ENCODE measurements at places on chromosomes 12 and 14. TPM values are rescaled to one million over a fixed set of nuclear protein-coding genes. Genes with fewer than 3 reads are reported as not detected.

OAS2 gene
- 1.8 TPM for polyA plus RNA-seq

TIMM9 gene
- 84.4 TPM for polyA plus RNA-seq

DNA sequence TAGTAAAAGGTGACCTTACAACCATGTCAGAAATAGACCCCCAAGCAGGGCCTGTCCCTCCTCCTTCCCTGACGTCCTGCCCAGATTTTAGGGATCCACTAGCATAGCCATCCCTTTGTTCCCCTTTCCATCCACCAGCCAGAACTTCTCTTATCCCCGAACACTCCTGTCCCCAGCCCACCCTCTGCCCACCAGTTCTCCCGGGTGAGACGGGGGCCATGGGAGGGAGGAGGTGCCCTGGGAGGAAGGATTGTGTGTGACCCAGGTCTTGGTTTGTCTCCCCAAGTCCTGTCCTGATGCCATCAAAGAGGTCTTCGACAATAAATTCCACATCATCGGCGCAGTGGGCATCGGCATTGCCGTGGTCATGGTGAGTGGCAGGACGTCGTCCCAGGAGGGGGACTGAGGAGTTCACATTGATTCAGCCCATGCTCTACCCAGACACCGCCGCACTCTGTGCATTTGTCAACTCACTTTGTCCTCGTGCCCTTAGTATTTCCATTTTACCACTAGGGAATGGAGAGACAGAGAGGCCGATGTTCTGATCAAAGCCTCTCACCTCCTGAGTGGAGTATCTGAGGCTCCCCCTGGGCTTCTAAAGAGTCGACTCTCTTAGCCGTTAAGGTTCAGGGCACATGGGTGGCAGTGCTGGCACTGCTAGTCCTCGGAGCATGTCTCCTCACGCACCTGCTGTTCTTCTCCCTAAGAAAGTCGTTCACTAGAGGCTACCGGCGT is 35.9 kb downstream of the CD9 start:
- DNase-seq = no peak

DNA sequence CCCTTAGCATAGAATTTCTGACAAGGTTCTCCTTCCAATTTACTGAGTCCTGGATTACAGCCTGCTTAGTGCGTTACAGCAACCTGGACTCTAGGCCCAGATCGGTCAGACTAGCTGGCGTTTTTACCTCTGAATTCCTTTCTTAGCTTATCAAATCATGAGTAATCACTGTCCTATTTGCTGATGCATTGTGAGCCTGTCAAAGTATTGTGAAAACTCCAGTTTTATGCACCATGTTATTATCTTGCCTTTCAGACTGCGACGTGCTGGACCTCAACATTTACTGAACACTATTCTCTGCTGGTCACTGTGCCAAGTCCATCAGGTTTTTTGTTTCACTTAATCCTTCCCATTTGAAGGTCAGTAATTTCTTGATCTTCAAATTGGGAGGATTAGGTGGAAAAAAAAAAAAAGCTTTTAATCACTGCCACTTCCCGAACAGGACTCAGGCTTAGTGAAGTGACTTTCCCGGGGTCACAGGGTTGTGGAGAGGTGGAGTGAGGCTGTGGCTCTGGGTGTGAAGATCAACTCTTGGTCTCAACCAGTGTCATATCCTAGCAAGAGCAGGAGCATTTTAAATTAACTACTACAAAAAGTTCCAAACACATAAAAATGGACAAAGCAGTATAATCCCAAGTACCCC is 31.2 kb downstream of the FBXO21 start:
- DNase-seq = no peak

ZC2HC1C gene
- 0.79 TPM for polyA plus RNA-seq

DNA sequence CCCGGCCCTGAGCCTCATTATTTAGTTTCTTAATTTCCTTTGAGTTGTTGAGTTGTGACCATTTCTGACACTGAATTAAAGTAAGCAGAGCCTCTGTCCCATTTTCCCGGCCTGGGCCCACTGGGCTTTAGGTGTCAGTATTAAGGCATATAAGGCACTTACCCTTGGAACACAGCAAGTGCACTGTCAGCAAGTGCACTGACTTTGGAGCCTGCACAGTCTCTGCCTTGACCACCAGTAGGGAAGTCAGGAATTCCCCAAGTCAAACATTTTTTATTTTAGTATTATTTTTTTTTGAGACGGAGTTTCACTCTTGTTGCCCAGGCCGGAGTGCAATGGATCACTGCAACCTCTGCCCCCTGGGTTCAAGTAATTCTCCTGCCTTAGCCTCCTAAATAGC is 56.6 kb downstream of the MAX start:
- no peak for DNase-seq

GRCh38 chr12:76123259-76124212 is 39.1 kb upstream of the NAP1L1 start:
- peak; percentile 28 for DNase-seq

DNA sequence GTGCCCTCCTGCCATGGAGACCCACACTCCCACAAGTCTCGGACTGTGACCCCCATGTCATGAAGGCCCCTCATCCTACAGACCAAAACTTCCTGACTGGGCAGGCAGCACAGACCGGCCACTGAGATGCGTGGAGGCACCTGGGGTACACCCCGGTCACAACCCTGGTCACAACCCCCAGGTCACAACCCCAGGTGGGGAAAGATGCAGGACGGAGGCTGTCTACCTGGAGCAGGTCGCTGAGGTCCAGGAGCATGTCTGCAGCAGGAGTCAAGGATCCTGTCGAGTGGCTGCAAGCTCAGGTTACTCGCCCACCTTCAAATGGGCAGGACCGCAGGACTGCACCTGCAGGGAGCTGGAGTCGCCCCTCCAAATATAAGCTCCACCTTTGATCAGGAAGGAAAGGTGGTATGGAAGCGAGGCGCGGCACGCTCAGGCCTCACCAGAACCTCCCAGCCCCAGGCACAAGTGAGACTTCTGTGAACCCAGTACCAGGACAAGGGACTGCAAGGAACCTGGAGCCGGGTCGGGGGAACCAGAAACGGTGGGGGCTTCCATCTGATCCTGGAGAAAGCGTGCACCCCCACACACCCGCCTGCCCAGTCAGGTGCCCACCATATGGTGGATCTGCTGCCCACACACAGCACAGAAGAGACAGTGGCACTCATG is 8.1 kb downstream of the BTBD6 start:
- no peak for DNase-seq

LHX5 gene
- polyA plus RNA-seq = not detected

DNA sequence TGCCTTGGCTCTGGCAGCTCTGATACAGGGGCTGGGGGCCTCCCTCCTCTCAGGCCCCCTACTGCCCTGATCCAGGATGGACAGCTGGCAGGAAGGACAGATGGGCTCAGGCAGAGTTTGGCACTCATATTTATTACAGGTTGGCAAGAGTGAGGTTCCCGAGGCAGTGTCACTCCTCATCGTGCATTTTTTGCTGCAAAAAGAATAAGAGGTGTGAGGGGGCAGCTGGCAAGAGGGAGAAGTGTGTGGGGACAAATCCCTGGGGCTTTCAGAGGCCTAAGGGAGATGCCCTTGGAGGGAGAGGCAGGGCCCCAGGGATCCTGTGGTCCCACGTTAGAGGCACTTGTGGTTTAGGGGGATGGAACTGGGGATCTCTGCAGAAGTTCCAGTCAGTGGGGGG is 5.0 kb downstream of the CMTM5 start:
- DNase-seq = no peak

DNA sequence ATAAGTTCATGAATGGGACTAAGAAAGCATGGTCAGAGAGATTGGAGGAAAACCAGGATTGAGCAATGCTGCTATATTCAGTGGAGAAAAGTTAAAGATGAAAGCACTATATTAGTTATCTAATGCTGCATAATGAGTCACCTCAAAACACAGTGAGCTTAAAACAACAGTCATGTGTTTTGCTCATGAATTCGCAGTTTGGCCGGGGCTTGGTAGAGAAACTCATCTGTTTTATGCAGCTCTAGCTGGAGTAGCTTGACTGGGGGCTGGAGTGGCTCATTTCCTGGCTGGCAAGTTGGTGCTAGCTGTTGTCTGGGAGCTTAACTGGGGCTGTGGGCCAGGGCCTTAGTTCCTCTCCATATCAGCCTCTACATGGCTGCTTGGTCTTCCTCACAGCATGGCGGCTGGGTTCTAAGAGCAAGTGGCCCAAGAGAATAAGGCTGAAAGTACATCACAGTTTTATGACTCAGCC is 90.1 kb downstream of the ADCK1 start:
- peak; percentile 34 for DNase-seq

DNA sequence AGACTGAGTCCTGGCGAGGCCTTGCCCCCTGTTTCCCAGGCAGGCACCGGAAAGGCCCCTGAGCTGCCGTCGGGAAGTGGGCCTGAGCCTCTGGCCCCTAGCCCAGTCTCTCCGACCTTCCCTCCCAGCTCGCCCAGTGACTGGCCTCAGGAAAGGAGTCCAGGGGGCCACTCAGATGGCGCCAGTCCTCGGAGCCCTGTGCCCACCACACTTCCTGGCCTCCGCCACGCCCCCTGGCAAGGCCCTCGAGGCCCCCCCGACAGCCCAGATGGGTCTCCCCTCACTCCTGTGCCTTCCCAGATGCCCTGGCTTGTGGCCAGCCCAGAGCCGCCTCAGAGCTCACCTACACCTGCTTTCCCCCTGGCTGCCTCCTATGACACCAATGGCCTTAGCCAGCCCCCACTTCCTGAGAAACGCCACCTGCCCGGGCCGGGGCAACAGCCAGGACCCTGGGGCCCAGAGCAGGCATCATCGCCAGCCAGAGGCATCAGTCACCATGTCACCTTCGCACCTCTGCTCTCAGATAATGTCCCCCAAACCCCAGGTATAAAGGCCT is 10.9 kb downstream of the TNS2 start:
- DNase-seq = no peak

GOLT1B gene
- polyA plus RNA-seq = 47.0 TPM

Measured in muscle of back (tissue), 13 donors.